ENCODE measurements at places on chromosomes 13 and 19. TPM values are rescaled to one million over a fixed set of nuclear protein-coding genes. Genes with fewer than 3 reads are reported as not detected.

ELANE gene
- total RNA-seq, result not detected

DNA sequence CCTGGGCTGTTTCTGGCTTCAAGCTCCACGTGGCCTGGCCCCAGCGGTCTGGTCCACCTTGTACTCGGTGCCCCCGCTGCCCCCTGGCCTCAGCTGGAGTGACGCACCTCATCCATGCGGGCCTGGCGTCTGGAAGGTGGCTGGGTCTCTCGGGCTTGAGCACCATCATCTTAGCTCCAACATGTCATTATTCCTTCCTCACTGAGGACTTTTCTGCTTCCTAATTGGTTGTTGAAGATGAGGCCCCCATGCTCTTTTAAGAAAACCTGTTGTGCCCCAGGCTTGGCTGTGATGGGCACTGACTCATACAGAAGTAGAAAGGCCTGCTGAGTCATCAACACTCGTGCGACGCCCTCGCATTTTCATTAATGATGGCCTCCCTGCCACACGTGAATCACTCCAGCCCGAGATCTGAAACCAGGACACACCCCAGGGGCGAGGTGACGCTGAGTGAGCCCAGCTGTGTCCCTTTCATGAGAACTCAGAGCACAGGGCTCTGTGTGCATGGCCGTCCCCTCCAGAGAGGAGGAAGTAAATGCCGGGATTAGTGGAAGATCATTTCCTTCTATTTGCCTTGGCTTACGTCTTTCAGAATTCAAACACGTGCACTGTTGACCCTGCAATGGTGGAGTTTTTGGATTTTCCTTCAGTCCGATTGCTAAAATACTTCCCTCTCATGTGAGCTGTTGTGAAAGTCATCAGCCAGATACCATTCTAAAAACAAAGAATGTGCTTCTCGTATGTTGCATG lies 14.0 kb upstream of the GJA3 start:
- DNase-seq, result peak; percentile 89

ZNF536 gene
- not detected for total RNA-seq

DNA sequence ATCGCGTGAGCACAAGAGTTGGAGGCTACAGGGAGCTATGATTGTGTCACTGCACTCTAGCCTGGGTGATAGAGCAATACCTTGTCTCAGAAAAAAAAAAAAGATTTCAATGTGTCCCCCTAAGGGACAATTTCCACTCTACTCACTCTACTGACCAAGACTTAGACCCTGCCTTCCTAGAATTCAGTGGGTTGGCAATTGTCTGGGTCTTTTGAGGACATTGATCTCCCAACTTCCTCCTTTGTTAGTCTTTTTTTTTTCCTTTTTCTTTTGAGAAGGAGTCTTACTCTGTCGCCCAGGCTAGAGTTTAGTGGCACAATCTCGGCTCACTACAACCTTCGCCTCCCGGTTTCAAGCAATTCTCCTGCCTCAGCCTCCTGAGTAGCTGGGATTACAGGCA lies 2.2 kb downstream of the SPTBN4 start:
- no peak for DNase-seq

All from activated naive CD4-positive, alpha-beta T cell treated with anti-CD3 and anti-CD28 coated beads for 36 hours (primary cell).